ENCODE measurements at places on chromosomes 12 and 14.

- DNase-seq, result no peak
These were observed 39.1 kb downstream of the DDHD1 start for GRCh38 chr14:53113989-53114388.

DNA sequence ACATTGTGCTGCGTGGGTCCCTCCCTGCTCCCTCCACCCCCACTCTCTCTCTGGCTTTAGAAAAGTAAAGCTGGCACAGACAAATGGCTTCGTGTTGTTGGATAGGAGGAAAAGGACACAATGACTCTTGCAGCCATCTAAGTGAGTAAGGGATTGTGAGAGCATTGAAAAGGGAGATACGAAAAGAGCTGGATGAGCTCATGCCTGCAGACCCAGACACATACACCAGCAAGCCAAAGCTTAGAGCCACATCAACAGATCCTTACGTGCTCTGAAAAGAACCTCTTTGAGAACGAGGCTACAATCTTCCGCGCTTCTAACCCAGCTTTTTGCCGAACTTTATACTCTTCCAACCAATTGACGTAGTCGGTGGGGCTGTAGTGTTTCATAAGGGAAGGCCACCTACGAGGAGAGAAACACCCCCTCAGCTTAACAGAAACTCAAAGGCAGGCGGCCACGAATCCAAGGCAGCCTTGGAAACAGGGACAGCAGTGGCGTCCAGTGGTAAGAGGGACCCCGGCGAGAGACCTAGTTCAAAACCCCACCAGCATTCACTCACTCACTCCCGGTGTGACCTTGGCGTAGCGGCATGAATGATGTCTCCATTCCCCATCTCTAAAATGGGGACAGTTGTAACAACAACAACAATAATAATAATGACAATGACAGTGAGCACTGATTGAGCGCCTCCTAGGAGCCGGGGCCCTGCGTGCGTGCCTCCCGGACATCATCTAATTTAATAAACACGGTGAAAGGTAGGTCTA is 1.1 kb downstream of the FBXO21 start:
- DNase-seq, result peak; percentile 3

DNA sequence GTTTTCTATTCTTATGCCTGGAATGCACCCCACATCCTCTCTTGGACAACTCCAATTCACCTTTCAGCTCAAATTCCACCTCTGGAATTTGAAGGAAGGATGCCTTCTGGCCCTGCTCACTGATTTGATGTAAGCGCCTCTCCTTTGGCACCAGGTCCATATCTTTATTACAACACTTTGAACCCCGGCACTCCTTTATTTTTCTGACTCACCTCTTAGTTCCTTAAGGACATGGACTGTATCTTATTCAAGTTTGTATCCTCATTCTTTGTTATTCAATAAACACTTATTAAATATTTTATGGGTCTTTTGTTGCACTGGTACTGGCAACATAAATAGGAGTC is 3.1 kb downstream of the GALC start:
- no peak for DNase-seq

- DNase-seq, result no peak
These were observed 81.6 kb downstream of the RGS6 start for GRCh38 chr14:72013721-72014345.

GRCh38 chr12:118368821-118369220 is 3.9 kb downstream of the TAOK3 start:
- no peak for DNase-seq

DNA sequence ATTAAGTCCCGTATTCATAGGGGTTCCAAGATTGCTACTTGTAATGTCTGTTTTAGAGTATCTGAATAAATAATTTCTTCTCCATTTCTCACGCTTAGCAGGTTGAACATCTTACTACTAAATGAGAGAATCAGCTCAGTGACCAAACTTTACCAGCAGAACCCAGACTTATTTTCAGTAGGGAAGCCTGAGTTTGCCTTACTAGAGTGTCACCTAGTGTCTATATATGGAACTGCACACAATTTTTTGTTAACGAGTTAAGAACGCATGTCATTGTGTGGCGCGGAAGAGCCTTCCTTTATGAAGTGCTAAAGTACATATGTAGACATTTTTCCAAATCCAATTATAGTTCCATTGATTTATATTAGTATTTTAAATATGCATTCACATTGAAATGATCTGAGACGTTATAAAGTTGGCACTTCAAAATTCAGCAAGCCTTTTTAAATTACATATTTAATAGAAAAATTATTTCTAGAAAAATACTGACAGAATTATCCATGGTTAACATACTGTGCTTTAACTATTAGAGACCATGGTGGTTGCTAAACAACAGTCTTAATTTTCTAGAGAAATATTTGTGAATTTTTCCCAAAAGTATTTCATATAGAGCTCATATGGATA is 88.3 kb downstream of the RPS29 start:
- DNase-seq, result peak; percentile 33

DNA sequence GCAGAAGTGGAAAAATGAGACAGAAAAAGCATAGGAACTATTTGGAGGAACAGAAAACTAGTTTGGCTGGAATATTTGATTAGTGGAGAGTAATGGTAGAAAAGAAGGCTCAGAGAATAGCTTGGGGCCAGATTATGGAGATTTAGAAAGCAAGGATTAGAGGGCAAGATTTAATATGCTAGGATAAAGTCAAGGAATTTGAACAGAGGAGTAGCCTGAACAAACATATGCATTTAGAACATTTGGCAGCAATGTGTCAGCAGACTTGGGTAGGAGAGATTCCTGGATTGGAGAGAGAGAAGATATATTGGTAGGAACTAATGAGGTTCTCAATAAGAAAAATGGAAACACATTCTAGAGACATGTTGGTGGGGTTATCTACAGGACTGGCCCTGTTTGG is 229.2 kb upstream of the PKP2 start:
- no peak for DNase-seq

DNA sequence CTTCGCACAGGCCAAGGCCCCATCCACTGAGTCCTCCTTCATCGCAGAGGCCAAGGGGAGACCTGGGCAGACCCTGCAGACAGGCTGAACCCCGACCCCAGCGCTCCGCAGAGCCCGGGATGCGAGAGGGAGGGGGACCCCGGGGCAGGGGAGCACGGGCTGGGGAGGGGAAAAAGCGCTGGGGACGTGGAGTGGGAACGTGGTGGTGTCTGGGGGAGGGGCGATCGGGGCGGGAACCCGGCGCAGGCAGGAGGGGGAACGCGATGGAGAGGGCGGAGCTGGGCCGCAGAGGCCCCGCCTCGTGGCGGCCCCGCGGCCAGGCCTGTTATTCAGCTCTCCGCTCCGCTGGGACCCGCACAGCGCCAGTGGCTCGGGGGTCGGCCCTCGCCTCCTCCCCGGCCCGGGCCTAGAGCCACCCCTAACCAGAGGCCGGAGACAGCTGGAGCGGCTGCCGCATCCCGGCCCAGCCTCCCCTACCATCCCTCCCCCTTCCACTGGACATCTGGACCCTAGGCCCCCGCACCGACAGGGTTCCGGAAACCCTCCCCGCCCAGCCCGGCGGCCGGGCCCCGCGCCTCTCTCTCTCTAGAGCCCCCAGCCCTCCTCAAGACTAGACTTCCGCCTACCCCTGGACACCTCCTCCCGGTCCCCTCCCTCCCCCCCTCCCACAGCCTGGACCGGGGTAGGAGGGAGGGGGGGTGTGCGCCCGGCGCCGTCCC is at the start of gene ARHGEF25:
ARHGEF25 (plus strand) TSS at position 328 of the 719 bp plus-strand sequence. CDS start 460 bp downstream, outside the sequence.
- peak; percentile 39 for DNase-seq
